ENCODE measurements at places on chromosomes 12 and 14.
A peak's percentile ranks its signal among the peaks of the same experiment; 100 is the strongest.

- no peaks in the 10 kb centered on the region for H3K27me3 ChIP-seq
- DNase-seq, result no peak
- no peak overlapping the region for H3K4me3 ChIP-seq
These were observed 273.8 kb upstream of the GRIP1 start for GRCh38 chr12:66952668-66953067.

GRCh38 chr12:131280426-131280825 is 326.7 kb downstream of the ADGRD1 start:
- peaks cover 1% of the 10 kb centered on the region for H3K4me1 ChIP-seq
- no peaks in the 10 kb centered on the region for H3K27me3 ChIP-seq
- no peak for DNase-seq
- H3K4me3 ChIP-seq, result no peak overlapping the region
- H3K27ac ChIP-seq, result no peak overlapping the region

GRCh38 chr12:7060353-7060954 is at the start of gene C1S:
Gene C1S, plus strand, starts transcription at chr12:7060718. Its CDS starts 1,195 bp downstream, at chr12:7061913.
- H3K4me1 ChIP-seq, result no peaks in the 10 kb centered on the region
- DNase-seq, result peak; percentile 43
- no peak within 1 kb of the TSS for H3K27ac ChIP-seq

- peaks cover 50% of the 10 kb centered on the region for H3K4me1 ChIP-seq
- peak overlapping the region; percentile 95 for H3K27ac ChIP-seq
- DNase-seq, result no peak
- peak overlapping the region; percentile 82 for H3K4me3 ChIP-seq
These were observed 697 bp upstream of the DNAJC14 start for GRCh38 chr12:55829967-55830600.

DNA sequence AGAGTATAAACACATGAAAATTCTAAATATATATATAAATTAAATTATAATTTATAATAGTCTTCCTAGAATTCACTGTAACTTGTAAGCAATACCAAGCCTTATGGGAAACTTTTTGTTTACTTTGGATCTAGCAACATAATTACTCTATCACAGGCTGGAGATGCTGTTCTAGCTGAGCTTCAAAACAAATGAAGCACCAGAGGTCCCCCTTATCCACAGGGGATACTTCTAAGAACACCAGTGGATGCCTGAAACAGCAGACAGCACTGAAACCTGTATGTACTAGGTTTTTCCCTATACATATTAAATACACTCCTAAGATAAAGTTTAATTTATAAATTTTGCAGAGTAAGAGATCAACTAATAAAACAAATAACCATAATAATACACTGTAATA is 96.6 kb downstream of the CDK17 start:
- H3K4me3 ChIP-seq, result no peak overlapping the region
- H3K36me3 ChIP-seq, result peaks cover 5% of the 10 kb centered on the region
- H3K27me3 ChIP-seq, result no peaks in the 10 kb centered on the region
- no peak overlapping the region for H3K27ac ChIP-seq

GRCh38 chr14:99324291-99324690 is 52.3 kb upstream of the BCL11B start:
- H3K36me3 ChIP-seq, result no peaks in the 10 kb centered on the region
- H3K4me3 ChIP-seq, result no peak overlapping the region
- no peak for DNase-seq
- H3K4me1 ChIP-seq, result no peaks in the 10 kb centered on the region
- no peak overlapping the region for H3K27ac ChIP-seq

GRCh38 chr12:50916292-50916691 is 36.1 kb upstream of the HIGD1C start:
- H3K36me3 ChIP-seq, result no peaks in the 10 kb centered on the region
- DNase-seq, result no peak
- no peak overlapping the region for H3K4me3 ChIP-seq
- H3K4me1 ChIP-seq, result no peaks in the 10 kb centered on the region
- H3K27me3 ChIP-seq, result no peaks in the 10 kb centered on the region

DNA sequence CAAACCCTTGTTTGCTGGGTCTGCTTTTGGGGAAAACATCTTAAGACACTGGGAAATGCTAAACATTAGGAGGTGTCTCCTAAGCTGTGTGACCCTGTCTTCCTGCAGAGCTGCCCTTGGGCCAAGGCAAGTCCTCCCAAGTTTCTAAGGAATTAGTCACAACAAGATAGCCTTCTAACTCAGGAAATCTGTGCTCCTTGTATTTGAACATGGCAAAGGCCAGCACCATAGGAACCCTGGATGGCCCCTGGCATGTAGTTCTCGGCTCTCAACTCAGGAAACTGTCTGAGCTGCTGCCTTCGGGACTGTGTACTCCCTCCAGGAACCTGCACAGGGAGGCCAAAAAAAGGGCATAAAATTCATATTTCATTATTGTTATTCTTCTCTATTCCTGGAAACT is 37.6 kb upstream of the LTBP2 start:
- no peaks in the 10 kb centered on the region for H3K36me3 ChIP-seq
- no peak for DNase-seq
- no peak overlapping the region for H3K27ac ChIP-seq
- H3K4me3 ChIP-seq, result no peak overlapping the region

DNA sequence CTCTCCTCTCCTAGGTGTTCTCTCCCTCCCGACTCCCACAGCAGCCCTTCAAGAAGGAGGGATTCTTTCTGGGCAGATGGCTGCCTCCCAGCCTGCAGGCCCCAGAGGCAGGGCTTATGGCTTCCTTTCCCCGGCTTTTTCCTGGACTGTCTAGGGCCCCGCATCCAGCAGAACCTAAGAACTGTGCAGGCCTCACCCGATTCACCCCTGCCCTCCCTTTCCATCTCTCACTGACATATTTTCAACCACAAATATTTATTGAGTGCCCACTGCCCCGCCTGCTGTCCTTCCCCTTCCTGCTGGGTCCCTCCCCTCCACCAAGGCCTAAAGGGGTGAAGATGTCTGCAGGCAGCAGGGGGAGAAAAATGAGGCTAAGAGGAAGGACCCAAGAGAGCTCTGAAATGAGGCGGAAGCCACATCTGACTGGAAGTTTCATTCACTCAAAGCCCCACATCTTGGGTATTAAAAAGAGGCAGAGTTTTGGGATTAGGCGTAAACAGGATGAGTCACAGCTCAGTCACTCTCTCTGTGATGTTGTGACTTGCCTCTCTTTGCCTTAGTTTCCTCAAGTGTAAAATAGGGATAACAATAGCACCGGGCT is 2.9 kb downstream of the SCNN1A start:
- H3K27ac ChIP-seq, result no peak overlapping the region
- H3K36me3 ChIP-seq, result no peaks in the 10 kb centered on the region
- H3K4me3 ChIP-seq, result no peak overlapping the region
- no peaks in the 10 kb centered on the region for H3K27me3 ChIP-seq
- H3K4me1 ChIP-seq, result peaks cover 60% of the 10 kb centered on the region

DNA sequence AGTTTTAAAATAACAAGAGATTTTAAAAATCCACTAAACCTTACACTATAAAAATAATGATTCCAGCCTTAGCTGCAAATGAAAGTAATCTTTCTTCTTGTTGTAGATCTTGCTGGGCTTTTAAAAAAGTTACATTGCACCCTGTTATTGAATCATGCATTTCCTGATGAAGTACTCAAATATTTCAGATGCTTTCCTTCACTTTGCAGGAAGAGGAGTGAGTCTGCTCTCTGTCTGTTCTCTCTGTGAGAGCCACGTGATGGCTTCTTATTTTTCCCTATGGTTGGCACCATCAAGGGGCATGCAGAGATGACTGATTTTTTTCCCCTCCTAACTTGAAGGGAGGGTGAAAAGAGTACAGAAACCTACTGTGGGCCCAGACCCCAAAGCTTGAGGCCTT is 262.7 kb downstream of the ATP23 start:
- no peaks in the 10 kb centered on the region for H3K27me3 ChIP-seq
- H3K4me3 ChIP-seq, result no peak overlapping the region
- H3K27ac ChIP-seq, result no peak overlapping the region
- no peaks in the 10 kb centered on the region for H3K4me1 ChIP-seq

DNA sequence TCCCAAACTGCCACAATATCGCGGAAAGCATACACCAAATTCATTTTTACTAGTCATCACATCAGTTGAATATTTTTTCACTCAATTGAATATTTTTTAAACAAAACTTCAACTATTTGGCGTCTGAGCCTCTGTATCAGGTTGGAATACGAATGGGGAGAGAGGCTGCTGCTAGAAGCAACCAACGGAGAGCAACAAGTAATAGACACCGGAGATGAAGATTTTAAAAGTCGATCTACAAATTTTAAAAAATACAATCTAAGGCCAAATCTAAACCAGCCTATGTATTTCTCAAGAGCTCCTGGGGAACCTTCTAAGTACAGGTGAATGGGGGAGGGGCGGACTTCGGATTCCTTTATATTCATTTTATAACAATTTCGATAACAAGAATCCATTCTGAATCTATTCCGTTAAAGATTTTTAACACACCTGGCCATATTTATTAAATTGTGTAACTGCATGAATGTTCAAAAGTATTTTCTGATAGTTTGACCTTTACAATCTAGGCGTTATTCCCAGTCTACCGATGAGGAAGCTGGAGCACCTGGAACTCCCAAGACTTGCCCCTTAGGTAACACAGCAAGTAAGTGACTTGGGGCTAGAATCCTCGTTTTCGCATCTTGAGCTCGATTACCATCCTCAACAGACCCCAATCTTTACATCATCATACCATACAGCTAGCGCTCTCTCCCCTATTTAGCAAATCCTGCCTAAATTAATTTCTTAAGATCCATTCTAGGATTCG is 1.2 kb downstream of the GNPNAT1 start:
- DNase-seq, result no peak
- H3K27me3 ChIP-seq, result no peaks in the 10 kb centered on the region
- no peaks in the 10 kb centered on the region for H3K36me3 ChIP-seq
- H3K4me1 ChIP-seq, result peaks cover 12% of the 10 kb centered on the region
- peak overlapping the region; percentile 98 for H3K4me3 ChIP-seq

DNA sequence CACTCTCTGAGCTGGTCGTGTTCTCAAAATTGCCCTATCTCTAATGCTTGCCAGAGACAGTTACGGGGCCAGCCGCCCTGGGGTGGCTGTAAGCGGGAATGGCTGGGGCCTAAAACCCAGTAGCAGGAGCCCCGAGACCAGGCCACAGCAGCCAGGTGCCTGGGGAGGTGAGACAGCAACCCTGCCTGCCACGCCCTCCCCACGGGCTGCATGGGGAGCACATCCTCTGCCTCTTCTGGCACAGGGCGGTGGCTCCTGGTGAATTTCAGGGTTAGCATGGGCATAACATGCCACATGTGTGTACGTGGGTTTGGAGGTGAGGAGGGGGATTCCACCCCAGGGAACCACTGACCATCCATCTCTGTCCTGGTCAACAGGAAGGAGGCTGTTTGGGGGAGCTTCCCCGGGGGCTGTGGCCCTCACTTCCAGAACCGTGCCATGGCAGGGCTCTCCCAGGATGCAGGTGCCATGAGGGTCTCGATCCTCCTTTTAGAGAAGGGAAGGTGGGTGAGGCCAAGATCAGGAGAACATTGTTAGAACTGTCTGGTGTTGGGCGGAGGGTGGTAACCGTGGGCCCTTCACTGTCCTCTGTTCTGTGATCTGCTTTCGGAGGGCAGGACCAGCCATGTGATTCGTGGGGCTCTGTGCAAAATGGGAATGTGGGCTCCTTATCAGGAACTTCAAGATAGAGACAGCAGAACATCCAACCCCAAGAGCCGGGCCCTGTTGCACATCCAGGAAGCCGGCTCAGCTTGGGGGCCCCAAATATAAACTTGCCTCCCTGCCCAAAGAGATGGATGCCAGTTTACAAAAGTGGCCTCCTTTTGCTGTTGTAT is 312.2 kb upstream of the DIO3 start:
- DNase-seq, result no peak
- no peak overlapping the region for H3K27ac ChIP-seq
- no peaks in the 10 kb centered on the region for H3K36me3 ChIP-seq
- peaks cover 14% of the 10 kb centered on the region for H3K4me1 ChIP-seq
- H3K27me3 ChIP-seq, result no peaks in the 10 kb centered on the region

GRCh38 chr14:51619561-51619960 is 32.1 kb upstream of the FRMD6 start:
- H3K4me3 ChIP-seq, result no peak overlapping the region
- H3K4me1 ChIP-seq, result no peaks in the 10 kb centered on the region
- no peaks in the 10 kb centered on the region for H3K27me3 ChIP-seq
- H3K27ac ChIP-seq, result no peak overlapping the region
- H3K36me3 ChIP-seq, result no peaks in the 10 kb centered on the region

- H3K36me3 ChIP-seq, result peaks cover 2% of the 10 kb centered on the region
- peaks cover 26% of the 10 kb centered on the region for H3K4me1 ChIP-seq
- H3K27ac ChIP-seq, result no peak overlapping the region
- H3K27me3 ChIP-seq, result no peaks in the 10 kb centered on the region
- DNase-seq, result no peak
These were observed 23.3 kb upstream of the NEK9 start for GRCh38 chr14:75150150-75150549.

- H3K4me1 ChIP-seq, result peaks cover 39% of the 10 kb centered on the region
- H3K27me3 ChIP-seq, result no peaks in the 10 kb centered on the region
- no peaks in the 10 kb centered on the region for H3K36me3 ChIP-seq
- peak overlapping the region; percentile 82 for H3K4me3 ChIP-seq
- H3K27ac ChIP-seq, result no peak overlapping the region
- DNase-seq, result no peak
These were observed 4.7 kb downstream of the ASB2 start for GRCh38 chr14:93971635-93972027.

DNA sequence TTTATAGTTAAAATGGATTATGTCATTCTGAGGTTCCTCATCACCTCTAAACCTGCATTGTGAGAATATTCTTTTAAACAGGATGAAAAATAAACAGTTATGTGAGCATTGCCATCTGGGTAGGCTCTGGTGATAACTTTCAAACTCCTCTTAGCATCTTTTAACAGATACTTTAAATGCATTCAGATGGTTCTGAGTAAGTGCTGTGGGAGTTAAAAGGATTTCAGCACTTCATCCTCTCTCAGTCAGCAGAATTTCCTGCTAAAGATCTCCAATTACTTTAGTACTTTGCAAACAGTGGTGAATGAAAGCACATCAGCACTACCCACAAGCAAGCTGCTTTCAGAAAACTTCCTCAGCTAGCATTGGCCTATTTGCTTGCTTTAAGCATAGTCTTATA is 59.3 kb upstream of the TMTC1 start:
- H3K36me3 ChIP-seq, result no peaks in the 10 kb centered on the region
- H3K27ac ChIP-seq, result no peak overlapping the region
- DNase-seq, result no peak
- H3K4me1 ChIP-seq, result no peaks in the 10 kb centered on the region
- H3K4me3 ChIP-seq, result no peak overlapping the region

- no peak overlapping the region for H3K27ac ChIP-seq
- H3K4me1 ChIP-seq, result peaks cover 19% of the 10 kb centered on the region
- no peak overlapping the region for H3K4me3 ChIP-seq
- no peak for DNase-seq
- H3K36me3 ChIP-seq, result no peaks in the 10 kb centered on the region
- H3K27me3 ChIP-seq, result no peaks in the 10 kb centered on the region
These were observed 163.0 kb upstream of the FKBP4 start for GRCh38 chr12:2631653-2632350.

GRCh38 chr14:103126873-103127304 is 3.6 kb downstream of the TNFAIP2 start:
- no peak overlapping the region for H3K4me3 ChIP-seq
- no peak for DNase-seq
- H3K27ac ChIP-seq, result no peak overlapping the region
- H3K27me3 ChIP-seq, result no peaks in the 10 kb centered on the region
- H3K4me1 ChIP-seq, result no peaks in the 10 kb centered on the region
- no peaks in the 10 kb centered on the region for H3K36me3 ChIP-seq

- DNase-seq, result no peak
- H3K4me1 ChIP-seq, result peaks cover 1% of the 10 kb centered on the region
- no peaks in the 10 kb centered on the region for H3K27me3 ChIP-seq
- no peaks in the 10 kb centered on the region for H3K36me3 ChIP-seq
These were observed 70.8 kb downstream of the AKAP6 start for GRCh38 chr14:32399920-32400319.
